Activated naive CD4-positive, alpha-beta T cell treated with anti-CD3 and anti-CD28 coated beads for 36 hours (primary cell): ENCODE measurements at places on chromosomes 7 and 10.

GRCh38 chr10:128206676-128207075 lies 80.5 kb upstream of the MKI67 start:
- no peak for DNase-seq

DNA sequence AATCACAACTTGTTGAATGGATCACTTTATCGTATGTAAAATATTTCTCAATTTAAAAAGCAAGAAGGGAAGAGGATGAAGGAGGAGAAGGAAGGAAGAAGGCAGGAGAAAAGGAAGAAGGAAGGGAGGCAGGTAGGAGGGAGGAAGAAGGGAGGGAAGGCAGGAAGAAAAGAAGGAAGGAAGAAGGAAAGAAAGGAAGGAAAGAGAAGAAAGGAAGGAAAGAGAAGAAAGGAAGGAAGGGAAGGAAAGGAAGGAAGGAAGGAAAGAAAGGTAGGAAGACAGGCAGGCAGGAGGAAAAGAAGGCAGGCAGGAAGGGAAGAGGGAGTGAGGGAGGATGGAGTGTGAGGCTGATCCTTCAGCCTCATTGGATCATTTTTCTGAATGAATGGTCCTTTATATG lies 145.5 kb downstream of the MYOF start:
- DNase-seq = no peak

GRCh38 chr7:117082647-117083046 lies 129.3 kb downstream of the ST7 start:
- no peak for DNase-seq

DNA sequence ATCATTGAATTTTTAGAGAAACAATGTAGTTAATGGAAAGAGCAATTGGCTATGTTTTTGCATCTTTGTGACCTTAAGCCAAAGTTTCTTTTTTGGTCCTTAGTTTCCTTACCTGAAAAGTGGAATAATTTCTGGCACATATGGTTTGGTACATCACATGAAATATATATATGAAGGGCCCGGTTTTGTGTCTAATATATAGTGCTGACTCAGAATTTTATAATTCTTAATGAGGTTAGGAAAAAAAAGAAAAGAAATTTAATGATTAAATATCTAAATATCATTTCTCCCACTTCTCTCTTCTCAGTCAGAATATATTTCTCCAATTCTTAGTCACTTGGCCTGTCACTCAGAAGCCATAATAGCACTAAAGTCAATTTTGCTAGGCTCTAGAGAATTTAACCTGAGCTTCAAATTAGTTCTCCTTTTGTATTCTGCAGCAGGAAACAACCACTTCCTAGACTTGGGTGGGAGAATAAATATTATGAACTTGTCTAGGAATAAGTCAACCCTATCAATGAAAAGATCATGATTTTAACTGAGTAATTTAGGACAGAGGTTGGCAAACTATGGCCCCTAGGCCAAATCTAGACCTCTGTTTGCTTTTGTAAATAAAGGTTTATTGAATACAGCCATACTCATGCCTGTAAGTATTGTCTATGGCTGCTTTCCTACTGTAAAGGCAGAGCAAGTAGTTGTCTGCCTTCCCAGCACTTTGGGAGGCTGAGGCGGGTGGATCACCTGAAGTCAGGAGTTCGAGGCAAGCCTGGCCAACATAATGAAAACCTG lies 34.6 kb downstream of the PPP1R9A start:
- no peak for DNase-seq

DNA sequence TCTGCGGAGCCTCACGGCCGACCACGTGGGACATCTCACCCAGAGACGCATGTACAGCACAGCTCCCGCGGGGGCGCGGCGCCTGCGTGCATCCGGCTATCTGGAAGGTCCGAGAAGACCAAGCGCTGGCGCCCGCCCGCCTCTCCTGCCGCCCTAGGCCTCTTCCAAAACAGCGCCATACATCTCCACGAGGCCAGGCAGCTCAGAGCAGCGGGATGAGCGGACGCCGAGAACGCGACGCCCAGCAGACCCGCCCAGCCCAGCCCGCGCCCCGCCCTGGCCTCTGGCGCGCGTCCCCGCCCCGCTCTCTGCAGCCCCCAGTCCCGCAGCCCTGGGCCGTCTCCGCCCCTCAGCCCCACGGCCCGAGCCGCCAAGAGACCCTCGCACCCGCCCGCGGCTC lies 20.3 kb upstream of the LANCL2 start:
- DNase-seq = no peak

GRCh38 chr7:21076574-21076973 lies 289.9 kb upstream of the SP8 start:
- no peak for DNase-seq

- no peak for DNase-seq
Observed at GRCh38 chr7:89687211-89687610, 467.1 kb upstream of the STEAP1 start.
